NCI-H524 treated with DMSO at 0.1 percent for 48 hours (cell line): ENCODE measurements at places on chromosomes 2 and 18.

GRCh38 chr18:58367425-58368140 is 261.3 kb downstream of the ALPK2 start:
- no peak for DNase-seq

- DNase-seq, result no peak
These were observed 157.2 kb downstream of the CYRIA start for GRCh38 chr2:16508490-16508851.

DNA sequence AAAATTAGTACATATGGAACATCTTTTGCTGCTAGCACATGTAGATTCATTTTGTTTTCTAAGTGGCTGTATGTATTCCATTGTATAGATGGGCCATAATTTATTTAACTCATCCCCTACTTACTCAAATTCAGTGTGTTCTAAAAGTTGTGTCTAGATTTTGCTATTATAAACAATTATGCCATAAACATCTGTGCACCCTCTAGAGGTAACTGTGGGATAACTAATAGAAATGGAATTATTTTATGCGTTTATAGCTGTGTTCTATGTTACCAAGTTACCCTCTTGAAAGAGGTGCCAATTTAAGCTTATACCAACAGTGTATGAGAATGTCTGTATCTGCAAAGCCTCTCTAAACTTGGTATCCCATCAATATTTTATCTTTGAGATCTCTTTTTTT is 100.4 kb downstream of the MMADHC start:
- no peak for DNase-seq

GRCh38 chr2:181459621-181460021 is 2.4 kb downstream of the ITGA4 start:
- DNase-seq, result no peak

- no peak for DNase-seq
These were observed 3.6 kb downstream of the LIMS2 start for GRCh38 chr2:127671557-127672302.

GRCh38 chr2:181553244-181553643 is 96.1 kb downstream of the ITGA4 start:
- no peak for DNase-seq

DNA sequence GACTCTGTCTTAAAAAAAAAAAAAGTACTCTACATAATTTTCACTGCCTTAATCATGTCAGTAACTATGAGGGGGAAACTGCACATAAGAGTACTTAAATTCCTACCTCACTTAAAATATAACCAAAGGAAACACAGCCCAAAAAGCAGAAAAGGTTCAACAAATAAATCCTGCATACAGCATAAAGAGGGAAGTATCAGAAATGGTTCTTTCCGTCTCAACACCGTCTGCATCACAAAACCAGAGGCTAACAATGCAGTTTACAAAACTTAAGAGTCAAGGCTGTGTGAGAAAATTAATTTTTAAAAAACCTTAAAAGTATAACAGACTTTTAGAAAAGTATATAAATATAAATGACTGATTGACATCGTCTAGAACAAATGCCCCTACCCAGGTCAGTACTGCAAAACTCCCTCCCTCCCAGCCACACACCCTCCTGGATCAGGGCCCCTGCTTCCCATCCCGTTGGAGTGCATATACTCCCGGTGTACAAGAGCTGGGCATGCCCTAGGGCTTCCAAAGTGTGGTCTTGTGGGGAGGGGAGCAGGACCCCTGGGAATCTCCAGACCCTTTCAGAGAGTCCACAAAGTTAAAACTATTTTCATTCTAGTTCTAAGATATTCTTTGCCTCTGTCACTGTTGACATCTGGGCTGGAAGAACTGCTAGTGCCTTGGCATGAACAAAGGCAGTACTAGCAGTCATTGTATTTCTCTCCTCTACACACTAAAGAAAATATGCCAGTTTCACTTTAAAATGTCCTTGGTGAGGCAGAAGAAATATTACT is 67.0 kb upstream of the SERTAD2 start:
- DNase-seq, result no peak

DNA sequence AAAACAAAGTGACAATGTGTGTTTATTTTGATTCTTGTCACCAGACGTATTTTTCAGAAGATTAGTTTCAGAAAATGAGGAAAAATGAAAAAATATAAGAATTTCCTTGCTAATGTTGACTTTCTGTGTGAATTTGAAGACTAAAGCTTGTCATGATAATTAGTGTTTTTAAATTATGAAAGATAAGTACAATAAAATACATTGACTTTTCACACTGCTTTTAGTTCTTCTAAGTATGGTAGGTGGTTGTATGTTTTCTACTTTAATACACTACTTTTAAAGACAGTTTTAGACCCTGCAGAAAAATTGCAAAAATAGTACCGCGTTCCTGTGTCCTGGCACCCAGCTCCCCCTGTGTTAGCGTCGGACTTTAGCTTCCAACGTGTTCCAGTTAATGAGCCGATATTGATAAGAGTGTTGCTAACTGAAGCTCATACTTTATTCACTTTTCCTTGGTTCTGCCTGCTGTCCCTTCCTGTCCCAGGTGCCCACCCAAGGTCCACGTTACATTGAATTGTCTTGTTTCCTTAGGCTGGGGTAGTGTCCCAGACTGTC is 695 bp downstream of the RBFA start:
- DNase-seq, result no peak

DNA sequence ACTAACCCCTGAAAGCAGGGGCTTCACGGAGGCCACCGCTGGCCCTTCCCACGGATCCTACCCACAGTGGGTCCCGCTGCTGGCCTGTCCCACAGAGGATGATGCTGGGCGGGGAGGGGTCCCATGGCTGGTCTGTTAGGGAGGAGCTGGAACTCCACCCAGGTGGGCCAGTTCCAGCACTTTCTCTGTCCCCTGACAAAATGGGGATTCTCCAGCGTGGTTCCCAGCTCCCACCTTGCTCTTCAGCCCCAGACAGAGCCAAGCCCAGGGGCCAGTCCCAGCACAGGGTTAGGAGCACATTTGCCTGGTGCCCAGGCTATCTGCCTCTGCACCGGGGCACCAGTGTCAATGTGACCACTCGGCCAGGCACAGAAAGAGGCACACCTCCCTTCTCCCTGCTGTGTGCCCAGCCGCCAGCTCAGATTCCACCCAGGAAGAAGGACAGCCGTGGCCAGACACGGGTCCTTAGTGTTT is 50.0 kb downstream of the ANKMY1 start:
- no peak for DNase-seq

- no peak for DNase-seq
These were observed 251.9 kb upstream of the CHAC2 start for GRCh38 chr2:53515435-53516332.

DNA sequence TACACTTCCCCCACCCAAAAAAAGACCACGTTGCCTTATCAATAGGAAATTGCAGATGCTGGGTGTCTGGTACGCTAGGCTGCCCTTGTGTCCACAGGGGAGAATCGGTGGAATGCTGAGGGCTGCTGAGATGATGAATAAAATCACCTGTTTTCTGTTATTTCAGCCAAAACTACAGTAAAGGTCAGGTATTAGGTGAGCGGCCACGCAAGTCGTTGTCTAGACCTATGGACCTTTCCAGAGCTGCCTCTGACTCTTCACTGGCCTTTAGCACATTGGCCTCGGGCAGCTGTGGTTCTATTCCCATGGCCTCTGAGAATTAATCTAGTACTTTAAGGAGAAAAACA is 89.6 kb downstream of the MTCL1 start:
- no peak for DNase-seq

- DNase-seq, result peak; percentile 53
These were observed 38.4 kb downstream of the PAX8 start for GRCh38 chr2:113240150-113240914.

- no peak for DNase-seq
These were observed 610.5 kb upstream of the FANCL start for GRCh38 chr2:58851598-58851997.

- no peak for DNase-seq
These were observed 1.8 kb downstream of the ZFP36L2 start for GRCh38 chr2:43224571-43225092.

- no peak for DNase-seq
These were observed 130.9 kb upstream of the CAVIN2 start for GRCh38 chr2:191977754-191978153.

- DNase-seq, result no peak
These were observed 53.5 kb upstream of the NDUFV2 start for GRCh38 chr18:9048808-9049494.

- no peak for DNase-seq
These were observed 43.3 kb downstream of the SNED1 start for GRCh38 chr2:241041589-241042158.

DNA sequence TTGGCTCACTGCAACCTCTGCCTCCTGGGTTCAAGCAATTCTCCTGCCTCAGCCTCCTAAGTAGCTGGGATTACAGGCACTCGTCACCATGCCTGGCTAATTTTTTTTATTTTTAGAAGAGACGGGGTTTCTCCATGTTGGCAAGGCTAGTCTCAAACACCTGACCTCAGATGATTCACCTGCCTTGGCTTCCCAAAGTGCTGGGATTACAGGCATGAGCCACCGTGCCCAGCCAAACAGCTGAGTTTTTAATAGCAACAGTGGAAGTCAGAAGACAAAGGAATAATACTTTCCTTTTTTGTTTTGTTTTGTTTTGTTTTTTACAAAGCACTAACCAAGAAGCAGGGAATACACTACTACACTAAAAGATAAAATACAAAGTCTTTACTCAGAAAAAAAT is 16.9 kb downstream of the GPR75 start:
- DNase-seq, result no peak

GRCh38 chr2:52269696-52270485 is 1238.0 kb upstream of the NRXN1 start:
- DNase-seq, result no peak
